ENCODE measurements at places on chromosomes 7 and 10.

DNA sequence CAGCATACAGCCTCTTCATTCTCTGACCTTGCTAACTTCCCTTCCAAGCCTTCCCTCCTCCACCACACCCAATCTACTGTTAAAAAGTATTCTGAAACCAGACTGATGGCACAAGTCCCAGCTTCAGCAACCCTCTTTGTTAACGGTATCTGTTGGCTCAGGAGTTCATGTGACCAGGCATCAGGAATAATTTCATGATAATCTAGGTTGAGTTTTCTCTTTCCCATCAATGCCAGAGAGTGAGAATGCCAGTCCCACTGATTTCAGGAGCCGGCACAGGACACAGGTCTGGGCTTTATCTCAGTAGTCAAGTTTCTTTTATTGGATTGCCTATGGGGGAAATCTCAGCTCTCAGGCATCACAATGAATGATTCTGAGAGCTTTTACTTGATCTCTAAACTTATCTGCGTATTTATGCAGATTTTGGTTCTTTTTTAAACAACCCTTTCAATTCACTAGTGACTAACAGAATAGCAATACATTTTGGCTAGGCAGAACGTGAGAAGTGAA, 231.0 kb upstream of the LYZL1 start:
- no peak for DNase-seq

DNA sequence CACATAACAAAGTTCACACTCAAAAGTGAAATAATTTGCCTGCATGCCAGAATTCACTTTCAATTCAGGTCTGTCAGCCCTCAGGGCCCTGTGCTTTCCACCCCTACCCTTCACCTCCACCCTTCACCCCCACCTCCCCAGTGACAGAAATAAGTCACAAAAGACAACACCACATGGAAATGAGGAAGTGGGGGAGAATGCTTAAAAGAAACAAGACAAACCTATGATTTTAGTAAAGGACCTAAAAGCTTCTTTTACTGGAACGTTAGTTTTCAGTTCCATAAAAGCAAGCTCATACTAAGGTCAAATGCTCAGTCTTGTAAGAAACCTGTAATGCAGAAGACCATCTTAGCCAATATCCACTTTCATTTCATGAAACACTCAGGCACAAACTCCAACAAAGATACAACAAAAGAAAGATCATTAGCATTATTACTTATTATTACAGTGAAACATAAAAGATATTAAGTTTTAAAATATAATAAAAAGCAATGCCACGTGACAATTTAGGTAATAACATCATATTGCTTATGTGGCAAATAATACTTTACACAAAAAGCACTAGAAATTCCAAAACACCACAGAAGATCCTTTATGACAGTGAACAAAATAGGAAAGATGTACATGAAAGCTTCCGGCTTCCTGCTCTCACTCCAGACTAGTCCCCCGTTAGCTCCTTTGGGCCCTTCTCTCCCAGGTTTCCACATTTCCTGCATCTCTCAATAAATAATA, 112.1 kb downstream of the LMBR1 start:
- no peak for DNase-seq

- no peak for DNase-seq
Observed at GRCh38 chr10:82148764-82149163, 273.8 kb downstream of the NRG3 start.

GRCh38 chr7:92158660-92159575, 20.0 kb downstream of the LRRD1 start:
- DNase-seq = no peak

- DNase-seq = no peak
Observed at GRCh38 chr7:10646194-10646593, 327.5 kb upstream of the PHF14 start.

DNA sequence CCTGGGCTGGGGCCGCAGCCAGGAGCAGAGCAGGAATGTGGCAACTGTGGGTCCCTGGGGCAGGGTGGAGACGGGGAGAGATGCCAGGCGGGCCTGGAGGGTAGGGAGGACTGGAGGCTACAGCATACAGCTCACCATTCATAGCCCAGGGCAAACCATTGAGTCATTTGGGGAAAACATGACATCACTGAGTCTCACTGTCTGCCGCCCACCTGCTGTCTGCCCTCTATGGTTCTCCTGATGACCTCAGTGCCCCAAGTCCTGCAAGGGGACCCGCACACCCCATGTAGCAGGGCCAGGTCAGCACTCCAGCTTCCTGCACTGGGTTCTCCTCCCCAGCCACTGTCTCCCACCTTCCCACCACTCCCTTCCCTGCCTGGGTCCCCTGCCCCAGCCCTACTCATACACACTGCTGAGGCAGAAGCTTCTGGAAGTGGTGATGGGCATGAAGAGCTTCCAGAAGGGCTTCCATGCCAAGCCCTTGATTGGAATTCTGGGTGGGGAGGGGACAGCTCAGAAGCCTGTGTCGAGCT, 10.4 kb downstream of the CHST3 start:
- peak; percentile 62 for DNase-seq

- no peak for DNase-seq
Observed at GRCh38 chr7:90666186-90666585, 70.1 kb downstream of the CDK14 start.

DNA sequence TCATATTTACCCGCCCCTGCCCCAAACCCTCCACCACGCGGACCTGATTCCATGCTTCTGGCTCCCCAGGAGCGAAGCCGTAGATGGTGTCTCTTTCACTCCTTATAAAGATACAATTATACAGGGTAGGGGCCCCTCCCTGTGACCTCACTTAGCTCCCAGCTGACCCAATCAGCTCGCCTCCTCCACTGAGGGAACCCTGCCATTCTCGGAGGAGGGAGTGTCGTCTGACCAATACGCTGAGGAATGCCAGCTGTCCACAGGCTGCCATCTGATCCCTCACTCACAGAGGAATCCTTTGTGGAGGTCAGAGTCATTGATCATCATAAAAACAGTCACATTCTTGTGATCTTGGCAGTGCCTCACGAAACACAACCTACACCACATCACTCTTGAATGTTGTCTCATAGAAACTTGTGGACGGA, 67.5 kb upstream of the INSIG1 start:
- DNase-seq = no peak

All from stimulated activated CD4-positive, alpha-beta T cell treated with anti-CD3 and anti-CD28 coated beads, TNF-alpha, amount 100 ng/mL, for 48 hours (primary cell).